ENCODE measurements at places on chromosomes 16 and 17.

DNA sequence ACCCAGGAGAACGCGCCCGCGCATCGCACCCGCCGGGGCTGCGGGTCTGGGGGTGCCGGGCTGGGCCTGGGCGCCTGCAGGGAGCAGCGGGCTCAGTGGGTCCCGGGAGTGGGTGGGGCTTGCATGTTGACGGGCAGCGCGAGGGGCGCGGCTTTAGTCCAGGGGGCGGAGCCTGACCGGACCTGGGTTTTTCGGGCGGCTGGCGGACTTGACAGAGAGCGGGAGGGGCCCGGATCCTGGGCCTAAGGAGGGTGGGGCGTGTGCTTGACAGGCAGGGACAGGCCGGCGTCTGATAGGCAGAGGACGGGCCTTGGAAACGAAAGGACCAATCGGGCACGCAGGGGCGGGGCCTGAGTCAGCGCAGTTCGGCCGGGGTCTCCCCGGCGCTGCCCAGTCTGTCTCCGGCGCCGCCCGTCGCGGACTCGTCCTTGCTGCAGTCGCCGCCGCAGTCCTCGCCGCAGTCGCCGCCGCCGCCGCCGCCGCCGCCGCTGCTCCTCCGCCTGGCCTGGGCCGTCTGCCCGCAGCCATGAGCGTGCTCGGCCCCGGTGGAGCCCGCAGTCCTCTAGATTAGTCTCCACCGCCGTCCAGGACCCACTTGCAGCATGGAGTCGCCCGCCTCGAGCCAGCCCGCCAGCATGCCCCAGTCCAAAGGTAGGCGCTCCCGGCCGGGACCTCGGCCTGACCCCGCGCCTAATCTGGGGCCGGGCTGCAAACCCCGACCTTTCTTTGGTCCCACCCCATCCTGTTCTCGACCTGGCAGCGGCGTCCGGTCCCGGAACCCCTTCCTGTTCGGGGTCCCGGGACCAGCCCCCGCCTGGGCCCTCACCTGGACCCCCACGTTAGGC is at the start of gene MAP2K3:
MAP2K3 (plus strand) TSS at position 393 of the 845 bp plus-strand sequence; CDS start at position 603, 210 bp downstream.
- DNase-seq = peak; percentile 98

DNA sequence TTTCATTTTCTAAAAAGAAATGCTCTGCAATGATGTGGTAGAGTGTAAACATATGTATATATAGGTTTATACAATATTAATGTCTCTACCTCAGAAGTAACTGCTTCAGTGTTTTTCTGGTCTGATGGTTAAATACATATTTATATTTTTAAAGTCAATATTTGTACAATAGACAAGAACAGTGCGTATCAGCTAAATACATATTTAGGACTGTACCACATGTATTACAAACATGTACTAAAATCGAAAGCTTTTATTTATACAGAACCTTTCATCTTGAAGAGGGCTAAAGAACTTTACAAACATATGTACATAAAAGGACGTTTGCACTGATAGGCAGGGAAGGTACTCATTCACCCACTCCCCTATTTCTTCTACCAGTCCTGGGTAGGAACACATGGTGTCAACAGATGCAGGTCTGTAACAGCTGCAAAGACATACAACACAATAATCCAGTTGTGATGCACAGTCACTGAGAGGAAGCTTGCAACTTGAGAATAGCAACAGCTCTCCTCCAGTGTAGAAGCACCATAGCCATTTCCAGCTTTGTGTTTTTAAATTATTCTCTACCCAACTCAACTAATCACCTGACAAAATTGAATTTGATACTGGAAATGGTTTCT is 206.9 kb upstream of the C17orf78 start:
- no peak for DNase-seq

DNA sequence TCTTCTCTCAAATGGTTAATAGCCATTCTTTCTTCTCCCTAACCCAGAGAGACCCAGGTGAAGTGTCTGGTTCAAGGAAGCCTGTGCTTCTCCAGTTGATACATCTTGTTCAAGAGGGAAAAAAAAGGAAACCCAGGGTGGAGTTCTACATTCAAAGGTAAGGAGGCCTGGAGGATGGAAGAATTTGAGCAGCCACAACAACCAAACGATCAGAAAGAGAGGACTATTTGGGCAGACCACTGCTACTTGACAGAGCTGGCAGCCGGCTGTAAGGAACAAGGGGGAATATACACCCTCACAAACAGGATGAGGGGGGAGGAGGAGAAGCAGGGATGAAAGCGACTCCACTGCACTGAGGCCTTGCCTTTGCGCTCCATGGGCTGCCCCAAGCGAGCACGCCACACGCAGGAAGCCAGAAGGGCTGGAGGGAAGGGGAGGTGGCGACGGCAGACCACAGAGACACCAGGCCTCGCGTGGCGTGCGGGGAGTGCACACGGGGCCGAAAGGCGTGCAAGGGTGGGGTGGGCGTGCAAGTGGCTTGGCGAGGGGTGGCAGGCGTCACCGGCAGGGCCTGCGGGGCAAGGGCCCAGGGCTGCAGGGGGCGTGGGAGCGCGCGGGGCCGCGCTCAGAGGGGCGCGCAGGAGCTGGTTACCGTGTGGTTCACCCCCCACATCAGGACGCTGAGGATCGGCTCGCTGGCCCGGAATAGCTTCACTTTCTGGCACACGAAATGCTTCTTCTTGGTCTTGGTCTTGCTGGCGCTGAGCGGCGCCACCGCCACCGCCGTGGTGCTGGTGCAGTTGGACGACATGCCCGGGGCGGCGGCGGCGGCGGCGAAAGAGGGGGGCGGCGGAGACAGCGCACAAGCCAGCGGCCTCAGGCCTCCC is 499 bp downstream of the PIP4K2B start:
- peak; percentile 58 for DNase-seq

- peak; percentile 74 for DNase-seq
These were observed 6.8 kb downstream of the MYO1C start for GRCh38 chr17:1485423-1486376.

GRCh38 chr16:67177743-67178699 is 5.7 kb downstream of the MATCAP1 start:
- peak; percentile 53 for DNase-seq

- no peak for DNase-seq
These were observed 314.2 kb downstream of the CPPED1 start for GRCh38 chr16:12489357-12489990.

DNA sequence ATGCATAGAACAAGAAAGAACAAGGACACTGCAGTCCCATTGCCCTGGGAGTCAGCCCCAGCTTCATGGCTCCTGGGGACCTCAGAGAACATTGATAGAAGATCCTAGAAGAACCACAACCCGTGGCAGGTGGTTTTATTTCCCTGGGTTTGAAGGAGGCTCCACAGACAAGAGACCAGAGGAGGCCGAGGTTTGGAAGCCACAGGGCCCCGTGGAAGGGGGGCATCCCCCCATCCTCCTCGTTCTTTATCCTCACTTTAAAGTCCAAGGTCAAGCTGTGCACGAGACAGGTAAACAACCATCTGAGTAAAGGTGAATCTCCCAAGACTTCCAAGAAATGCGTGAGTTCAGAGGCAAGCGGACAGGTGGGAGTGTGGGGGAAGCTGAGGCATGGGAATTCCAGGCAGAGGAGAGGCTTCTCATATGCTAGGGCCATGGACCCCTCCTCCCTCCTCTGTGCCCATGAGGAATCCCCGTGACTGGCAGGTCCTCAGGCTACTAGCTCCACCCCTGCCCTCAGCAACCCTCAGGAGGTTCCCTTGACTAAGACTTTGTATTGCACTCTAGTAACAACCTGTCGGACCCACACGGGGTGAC is 849 bp upstream of the SULT1A1 start:
- DNase-seq = no peak

DNA sequence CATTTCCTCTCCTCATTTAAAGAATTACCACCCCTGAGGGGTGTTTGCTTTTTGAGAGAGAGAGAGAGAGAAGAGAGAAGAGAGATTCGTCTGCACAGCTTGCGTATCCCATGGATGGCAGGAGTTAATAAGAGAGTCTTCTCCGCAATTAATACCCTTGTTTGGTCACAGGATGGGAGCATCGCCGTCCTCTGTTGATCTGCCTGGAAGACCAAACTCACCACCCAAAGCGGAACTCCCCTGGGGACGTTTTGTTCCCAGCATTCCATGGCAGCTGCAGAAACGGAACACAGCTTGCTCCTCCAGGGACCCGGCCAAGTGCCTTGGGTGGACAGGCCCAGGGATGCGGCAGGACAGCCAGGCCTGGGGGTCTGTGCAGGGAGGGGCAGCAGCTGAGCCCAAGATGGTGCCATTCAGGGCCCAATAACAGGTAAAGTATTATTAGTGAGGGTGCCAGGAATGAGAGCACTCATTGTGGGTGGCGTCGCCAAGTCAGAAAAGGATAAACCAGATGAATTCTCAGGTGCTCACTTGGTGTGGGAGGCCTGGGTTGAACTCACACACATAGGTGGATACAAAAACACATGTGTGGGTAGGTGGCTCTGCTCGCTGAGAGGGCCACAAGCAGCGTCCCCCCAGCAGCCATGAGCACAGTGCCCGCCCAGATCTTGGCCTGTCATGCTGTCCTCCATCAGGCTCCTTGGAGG is 83.1 kb downstream of the NT5M start:
- no peak for DNase-seq

GRCh38 chr17:35900280-35900679 is 20.1 kb upstream of the CCL5 start:
- DNase-seq = peak; percentile 46

DNA sequence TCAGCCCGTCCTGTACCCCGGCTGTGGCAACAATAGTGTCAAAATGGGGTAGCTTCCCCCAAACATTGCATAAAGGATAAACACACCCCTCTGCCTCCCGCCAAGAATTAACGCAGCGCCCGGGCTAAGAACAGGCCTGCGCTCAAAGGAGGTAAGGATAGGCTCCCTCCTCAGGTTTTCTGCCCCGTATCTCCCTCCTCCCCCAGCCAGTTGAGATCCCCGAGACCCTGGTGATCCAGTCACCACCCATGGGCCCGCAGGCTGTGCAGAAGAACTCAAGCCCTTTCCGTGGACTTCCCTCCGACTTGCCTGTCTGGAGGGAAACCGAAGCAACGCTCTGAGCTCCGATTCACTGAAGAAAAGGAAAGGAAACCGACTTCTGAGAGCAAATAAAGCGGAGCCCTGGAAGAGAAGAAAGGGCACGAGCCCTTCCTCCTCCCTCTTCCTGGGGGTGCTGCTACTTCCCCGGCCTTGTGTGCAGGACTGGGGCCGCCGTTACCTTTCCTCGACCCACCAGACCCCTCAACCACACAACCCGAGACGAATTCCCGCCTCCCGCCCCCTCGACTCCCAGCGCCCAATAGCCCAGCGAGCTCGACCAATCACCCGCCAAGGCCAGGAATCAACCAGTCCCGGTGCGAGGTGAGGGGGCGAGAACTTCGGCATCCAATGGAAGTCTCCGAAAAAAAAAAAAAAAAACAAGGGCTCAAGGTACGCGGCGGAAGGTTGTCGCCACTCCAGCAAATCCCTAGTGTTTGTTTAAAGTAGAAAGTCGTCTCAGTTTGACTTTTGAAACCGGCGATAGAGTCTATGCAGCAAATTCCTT is at the start of gene BRIP1:
BRIP1 (minus strand) TSS at position 554 of the 826 bp plus-strand sequence. CDS start 1,989 bp downstream, outside the sequence.
- DNase-seq = peak; percentile 92

- no peak for DNase-seq
These were observed at the start of gene LPO for GRCh38 chr17:58238147-58238634. LPO (plus strand) TSS chr17:58238584; CDS start chr17:58242980, 4,396 bp downstream.

- no peak for DNase-seq
These were observed 6.3 kb upstream of the ZCCHC14 start for GRCh38 chr16:87499189-87499486.

DNA sequence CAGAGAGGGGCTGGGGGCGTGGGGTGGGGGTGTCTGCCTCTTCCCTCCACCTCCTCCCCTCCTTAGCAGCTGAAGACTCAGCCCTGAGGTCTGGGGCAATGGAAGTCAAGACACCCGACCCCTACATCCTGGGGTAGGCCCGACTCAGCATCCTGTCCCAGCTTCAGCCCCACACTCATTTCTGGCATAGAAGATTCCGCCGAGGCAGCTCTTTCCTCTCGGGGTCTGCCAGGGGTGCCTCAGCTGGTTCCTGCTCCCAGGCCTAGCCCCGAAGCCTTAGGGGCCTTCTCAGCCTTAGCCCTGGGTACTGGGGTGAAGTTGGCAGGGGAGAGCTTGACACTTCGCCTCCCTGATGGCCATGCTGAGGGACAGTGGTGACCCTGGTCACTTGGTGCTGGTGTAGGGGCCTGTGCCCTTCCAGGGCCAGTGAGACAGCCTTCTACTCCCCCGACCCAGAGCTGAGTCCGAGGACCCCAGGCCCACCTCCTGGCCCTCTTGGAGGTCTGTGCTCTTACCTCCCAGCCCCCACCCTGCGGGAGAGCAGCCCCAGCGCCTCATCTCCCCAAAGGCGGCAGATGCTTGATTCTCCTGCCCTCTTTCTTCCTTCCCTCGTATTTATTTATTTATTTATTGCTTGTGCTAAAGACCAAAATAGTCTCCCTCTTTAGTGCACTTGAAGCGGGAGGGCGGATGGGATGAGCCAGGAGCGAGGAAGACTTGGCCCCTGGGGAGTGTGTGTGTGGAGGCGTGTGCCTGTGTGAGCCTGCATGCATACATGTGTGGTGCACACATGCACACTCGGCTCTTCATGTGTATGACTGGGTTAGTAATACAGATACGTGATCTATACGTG is 42.5 kb downstream of the KCNJ12 start:
- peak; percentile 16 for DNase-seq

DNA sequence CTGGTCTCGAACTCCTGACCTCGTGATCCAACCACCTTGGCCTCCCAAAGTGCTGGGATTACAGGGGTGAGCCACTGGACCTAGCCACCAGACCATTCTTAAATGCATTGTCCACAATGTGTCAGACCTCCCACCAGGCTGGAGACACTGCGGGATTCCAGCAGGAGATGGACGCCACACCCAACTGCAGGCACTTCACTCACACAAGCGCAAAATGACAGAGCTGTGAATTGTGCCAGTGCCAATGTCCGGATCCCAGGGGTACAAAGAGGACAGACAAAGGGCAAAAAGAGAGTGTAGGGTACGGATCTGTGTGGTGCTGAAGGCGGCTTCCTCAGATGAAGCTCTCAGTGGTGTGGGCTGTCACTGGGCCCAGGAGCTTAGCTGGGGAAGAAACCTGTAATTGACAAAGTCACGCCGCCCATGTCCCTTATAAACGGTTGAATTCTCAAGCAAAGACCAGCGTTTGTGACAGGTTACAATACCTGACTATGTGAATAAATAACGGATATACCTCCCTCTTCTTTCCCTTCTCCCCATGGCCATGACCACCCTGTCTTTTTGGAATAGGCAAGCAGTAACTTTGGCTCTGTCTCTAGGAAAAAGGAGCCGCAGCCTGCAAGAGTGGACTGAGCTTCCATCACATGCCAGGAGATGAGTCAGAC is 40.0 kb downstream of the HS3ST3A1 start:
- no peak for DNase-seq

- DNase-seq = no peak
These were observed 23.9 kb upstream of the TNS4 start for GRCh38 chr17:40525294-40525693.

GRCh38 chr17:31877911-31878702 is 19.1 kb upstream of the COPRS start:
- peak; percentile 69 for DNase-seq

DNA sequence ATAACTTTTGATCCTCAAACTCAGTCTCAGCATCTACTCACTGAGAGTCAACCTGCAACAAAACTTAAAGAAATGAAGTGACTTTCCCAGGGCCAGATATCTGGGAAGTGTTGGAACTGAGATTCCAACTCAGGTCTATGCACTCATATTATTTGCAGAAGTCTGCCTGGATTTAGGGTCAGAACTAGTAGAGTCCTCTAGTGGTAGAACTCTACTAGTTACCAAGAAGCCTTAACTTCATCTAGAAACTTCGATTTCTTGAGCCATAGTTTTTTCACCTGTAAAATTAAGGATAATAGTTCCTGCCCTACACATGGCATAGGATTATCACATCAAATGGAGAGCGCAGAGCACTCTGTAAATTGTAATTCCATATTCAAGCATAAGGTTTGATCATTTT is 23.4 kb upstream of the KRT24 start:
- DNase-seq = no peak

- peak; percentile 74 for DNase-seq
These were observed 13.4 kb upstream of the SULT1A1 start for GRCh38 chr16:28623172-28623711.

- DNase-seq = no peak
These were observed 81.5 kb upstream of the MED9 start for GRCh38 chr17:17395246-17395802.
